ENCODE measurements at places on chromosomes 2 and 18.
A peak's percentile ranks its signal among the peaks of the same experiment; 100 is the strongest.

- DNase-seq, result no peak
These were observed 53.3 kb downstream of the FECH start for GRCh38 chr18:57533006-57533867.

GRCh38 chr18:43970656-43971055, 693.4 kb upstream of the SYT4 start:
- DNase-seq, result no peak

- no peak for DNase-seq
These were observed 195.3 kb upstream of the ALPP start for GRCh38 chr2:232183279-232183678.

DNA sequence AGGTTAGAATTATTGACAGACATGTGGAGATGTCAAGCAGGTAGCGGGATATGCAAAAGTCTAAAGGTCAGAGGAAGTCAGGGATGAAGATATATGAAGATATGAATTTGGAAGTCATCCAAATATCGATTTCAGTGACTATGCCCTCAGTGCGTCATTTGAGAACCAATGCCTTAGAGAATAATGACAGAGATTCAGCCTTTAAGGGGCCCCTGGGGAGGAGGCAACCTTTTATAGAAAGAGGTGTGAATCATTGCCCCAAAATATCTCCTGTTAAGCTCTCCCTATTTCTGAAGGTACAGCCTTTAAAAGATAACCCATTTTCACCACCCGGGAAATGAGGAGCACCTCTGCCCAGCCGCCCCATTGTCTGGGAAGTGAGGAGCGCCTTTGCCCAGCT, 223.4 kb downstream of the NCKAP5 start:
- no peak for DNase-seq

- DNase-seq, result no peak
These were observed 95.7 kb upstream of the EPC2 start for GRCh38 chr2:148548716-148549400.

GRCh38 chr18:30971338-30971956, 71.1 kb downstream of the DSC3 start:
- DNase-seq, result no peak

DNA sequence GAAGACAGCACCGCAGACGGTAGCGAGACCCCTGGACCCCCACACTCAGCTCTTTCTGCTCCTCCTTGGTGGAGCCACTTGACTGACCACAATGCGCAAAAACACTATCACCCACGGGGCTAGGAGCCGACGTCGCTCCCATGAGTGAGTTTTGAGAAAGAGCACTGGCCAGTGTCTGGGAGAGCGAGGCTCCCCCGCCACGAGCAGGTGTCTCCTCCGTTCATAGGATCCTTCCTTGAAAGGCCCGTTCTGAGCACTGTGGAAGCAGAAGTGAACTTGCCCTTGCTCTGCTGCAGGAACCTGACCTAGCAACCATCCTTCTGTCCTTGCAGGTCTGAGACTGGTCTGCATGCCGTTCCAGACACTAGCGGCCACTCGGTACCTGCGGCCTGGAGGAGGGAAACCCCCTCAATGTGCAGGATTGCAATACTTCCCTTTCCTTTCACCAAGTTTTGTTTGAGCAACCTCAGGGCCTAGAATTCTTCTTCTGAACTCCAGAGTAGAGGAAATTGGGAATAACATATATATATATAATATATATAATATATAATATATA, 12.9 kb upstream of the ZNF516 start:
- DNase-seq, result no peak

DNA sequence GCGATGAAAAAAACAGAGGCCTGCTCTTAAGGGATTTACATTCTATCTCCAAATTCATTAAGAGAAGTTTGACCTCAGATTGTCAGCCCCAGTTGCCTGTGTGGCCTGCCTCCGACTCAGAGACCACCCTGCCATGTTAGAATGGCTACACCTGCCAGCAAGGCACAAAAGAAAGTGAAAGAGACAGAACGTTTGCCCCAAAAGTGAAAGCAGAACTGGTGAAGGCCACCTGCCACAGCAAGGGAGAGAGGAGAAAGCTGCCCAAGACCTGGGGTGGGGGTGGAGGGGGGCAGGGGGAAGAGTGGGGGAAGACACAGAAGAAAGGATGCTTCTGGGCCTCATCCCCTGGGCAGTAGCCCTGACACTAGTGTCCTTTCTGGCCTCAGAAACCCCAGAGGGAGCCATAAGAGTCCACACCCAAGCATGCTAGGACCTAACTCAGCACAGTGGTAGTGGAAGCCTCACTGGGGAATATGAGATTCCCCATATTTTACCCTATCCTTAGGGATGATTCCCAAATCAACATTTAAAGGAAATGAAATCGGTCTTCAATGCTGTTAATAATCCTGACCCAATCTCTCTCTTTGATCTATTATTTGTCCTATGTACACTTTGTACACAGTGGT, 389.7 kb downstream of the TXNL1 start:
- no peak for DNase-seq

DNA sequence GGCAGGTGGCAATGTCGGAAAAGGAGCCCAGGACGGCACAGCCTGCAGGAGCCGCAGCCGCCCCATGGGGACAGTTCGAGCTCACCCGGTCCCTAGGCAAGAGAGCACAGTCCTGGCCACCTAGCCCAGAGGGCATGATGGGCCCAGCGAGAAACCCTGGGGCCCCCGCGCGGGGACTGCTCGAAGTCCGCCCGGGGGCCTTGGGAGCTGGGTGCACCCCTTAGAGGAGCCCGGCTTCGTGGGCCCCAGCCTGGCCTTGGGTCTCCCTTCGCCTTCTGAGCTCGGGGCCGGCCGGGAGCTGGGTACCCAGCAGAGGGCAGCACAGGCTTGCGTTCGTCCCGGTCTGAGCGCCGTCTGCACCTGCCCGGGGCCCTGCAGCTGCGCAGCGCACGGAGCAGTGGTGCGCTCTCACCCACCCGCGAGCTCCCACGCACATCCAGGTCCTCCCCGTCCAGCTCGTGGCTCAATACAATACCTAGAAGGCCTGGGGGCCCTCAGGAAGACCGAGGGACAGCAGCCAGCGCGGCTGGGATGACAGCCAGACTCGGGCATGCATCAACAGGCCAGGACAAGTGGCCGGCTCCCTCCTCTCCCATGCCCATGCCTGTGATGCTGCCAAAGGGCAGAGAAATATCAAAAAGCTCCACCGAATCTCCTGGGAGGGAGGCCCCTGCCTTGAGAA, 96.2 kb upstream of the ZNF532 start:
- DNase-seq, result peak; percentile 69

DNA sequence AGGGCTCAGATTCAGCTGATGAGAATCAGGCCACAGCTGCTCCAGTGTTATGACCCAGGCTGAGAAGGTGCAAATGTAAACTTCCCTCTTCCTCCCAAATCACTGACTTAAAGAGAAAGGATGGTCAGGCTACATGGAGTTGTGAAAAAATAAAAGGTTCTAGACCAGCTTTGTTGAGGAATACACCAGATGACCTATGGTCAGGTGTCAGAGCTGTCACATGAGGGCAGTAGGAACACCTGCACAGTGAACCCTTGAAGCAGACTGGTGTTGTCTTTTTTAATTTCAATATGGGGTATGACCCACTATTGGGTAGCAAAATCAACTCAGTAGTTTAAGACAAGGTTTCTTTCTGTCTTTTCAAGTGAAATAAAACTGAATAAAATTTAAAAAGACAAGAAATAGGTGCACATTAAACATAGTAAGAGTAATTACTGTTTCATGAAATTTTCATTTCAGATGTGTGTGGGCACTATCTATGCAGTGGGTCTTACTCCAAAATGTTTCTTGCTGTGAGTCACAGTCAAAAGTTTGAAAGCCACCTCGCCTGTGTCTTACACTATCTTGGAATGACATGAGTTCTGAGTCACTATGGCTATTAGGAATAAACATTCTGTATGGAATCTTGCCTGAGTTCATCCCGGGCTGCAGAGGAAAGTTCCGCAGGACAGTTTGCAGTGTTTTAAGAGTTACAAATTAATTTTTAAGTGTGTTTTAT, 83.6 kb downstream of the ACVR1 start:
- no peak for DNase-seq

GRCh38 chr2:22055784-22056620, 932.2 kb downstream of the TDRD15 start:
- DNase-seq, result no peak

- no peak for DNase-seq
These were observed 300.6 kb downstream of the NAPG start for GRCh38 chr18:10826400-10826799.

DNA sequence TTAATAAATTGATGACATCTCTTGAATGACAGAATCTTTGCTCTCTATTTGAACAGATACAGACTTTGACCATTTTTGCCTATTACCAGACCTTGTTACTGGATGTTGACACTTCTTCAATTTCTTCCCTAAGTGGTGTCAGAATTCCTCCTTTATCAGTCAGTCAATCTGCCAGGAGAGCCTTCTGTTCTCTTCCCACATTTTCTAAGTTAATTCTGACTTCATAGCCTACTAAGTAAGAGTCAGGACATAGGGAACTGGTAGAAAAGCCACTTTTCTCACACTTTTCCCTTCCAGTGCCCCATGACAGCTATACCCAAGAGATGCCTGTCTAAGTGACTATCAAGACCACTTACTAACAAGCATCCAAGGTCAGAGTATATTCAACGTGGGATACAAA, 1187.5 kb upstream of the NXPH2 start:
- no peak for DNase-seq

DNA sequence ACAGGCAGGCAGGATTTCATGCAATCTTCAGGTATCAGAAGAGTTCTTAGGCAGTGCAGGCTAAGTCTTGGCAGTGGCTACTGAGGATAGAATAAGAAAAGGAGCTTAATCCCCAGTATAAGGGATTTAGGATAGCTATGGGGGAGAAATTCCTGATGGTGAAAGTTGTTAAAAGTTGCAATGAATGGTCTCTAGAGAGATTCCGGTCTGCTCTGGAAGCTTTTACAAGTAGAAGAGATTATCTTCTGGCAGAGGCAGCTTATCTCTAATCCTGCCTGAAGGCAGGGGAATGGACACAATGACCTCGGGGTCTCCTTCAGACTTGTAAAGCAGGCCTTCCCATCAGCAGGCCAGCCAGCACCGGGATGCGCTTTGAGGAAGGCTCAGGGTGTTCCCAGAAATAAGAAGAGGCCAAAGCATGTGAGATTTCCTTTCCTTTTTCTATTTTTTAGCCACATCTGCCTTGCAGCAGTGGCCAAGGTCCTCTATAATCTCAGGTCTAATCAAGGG, 253.9 kb upstream of the KLHL29 start:
- DNase-seq, result no peak

DNA sequence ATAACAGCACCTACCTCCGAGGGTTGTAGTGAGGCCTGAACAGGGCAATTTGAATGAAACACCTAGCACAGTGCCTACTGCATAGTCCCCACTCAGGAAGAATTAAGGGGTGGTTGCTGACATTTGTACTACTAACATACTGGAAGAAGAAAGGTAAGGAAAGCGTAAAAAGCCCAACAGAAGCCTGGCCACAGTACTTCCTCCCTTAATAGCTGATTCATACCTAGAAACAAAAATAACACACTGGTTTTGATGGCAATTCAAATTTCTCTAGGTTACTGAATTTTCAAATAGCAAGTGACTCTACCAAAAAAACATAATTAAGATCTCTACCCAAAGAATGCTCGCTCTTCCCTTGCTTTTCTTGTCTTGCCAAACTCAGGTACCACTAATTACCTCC, 16.2 kb downstream of the SUCLG1 start:
- no peak for DNase-seq

- DNase-seq, result no peak
These were observed 214.2 kb downstream of the CALCRL start for GRCh38 chr2:187233811-187234210.

GRCh38 chr2:43005975-43006833, 213.8 kb upstream of the HAAO start:
- DNase-seq, result no peak

DNA sequence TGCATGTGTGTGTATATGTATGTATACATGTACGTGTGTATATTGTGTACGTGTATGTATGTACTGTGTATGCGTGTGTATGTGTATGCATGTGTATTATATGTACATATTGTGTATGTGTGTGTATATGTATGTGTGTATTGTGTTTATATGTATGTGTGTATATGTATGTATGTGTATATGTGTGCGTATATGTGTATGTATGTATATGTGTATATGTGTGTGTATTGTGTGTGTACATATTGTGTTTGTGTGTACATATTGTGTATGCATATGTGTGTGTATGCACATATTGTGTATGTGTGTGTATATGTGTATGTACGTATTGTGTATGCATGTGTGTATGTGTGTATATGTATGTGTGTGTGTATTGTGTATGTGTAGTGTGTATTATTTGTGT, 15.6 kb upstream of the NEU4 start:
- DNase-seq, result no peak

GRCh38 chr2:137180012-137180411, 414.7 kb downstream of the THSD7B start:
- no peak for DNase-seq

- DNase-seq, result no peak
These were observed 24.9 kb downstream of the COPS9 start for GRCh38 chr2:240111253-240111652.

DNA sequence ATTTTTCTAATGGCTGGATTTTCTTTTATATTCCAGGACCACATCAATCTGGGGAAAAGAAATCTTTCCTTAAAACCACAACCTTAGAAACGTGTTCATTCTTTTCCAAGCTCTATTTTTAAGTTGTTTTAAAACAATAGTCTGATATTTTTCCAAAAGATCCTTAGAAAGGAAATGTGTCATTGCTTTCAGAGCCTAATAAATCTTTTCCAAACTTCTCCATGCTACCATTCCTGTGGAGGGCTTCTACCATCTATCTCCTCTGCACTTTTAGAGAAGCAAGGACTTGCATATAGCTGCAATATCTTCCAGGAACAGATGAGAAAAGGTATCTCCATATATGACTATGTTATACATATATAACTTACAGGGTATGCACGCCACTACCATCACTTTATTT, 21.2 kb downstream of the WDFY1 start:
- no peak for DNase-seq

- no peak for DNase-seq
These were observed 162.7 kb downstream of the KLHL29 start for GRCh38 chr2:23547725-23548124.

DNA sequence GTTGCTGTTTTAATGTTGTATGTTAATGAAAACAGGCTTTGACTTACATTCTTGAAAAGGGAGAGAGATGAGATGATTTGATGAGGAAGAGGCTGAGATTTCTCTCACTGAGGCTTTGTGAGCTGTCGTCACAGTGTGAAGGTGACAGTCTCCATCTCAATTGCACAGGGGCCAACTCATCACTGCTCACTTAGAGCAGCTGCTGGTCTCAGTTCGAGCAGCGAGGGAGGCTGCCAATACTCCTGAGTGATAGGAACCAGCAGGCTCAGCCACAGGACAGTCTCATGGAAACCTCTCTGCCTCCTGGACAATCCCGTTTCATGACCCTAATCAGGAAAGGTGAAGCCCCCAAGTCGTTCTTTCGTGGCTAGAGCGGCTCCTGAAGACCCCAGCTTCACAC, 170.7 kb upstream of the SOX11 start:
- no peak for DNase-seq

- no peak for DNase-seq
These were observed 10.1 kb downstream of the HJURP start for GRCh38 chr2:233844064-233844807.

GRCh38 chr2:33505966-33506365, 29.5 kb downstream of the RASGRP3 start:
- DNase-seq, result no peak

GRCh38 chr2:164302786-164303185, 318.5 kb downstream of the GRB14 start:
- DNase-seq, result no peak

Measured in activated CD8-positive, alpha-beta memory T cell treated with anti-CD3 and anti-CD28 coated beads, Interleukin-2, amount 10 ng/mL, durations not matched to agents 7 days and 5 days (primary cell).